ENCODE measurements at places on chromosomes 2 and 18.

GRCh38 chr2:26609839-26610277, 31.3 kb downstream of the CIB4 start:
- no peak for DNase-seq

- no peak for DNase-seq
Measured at GRCh38 chr2:113770929-113771328, 14.5 kb upstream of the SLC35F5 start.

GRCh38 chr2:17879137-17879912, 858 bp downstream of the KCNS3 start:
- no peak for DNase-seq

GRCh38 chr2:37708146-37708545, 36.7 kb upstream of the CDC42EP3 start:
- no peak for DNase-seq

DNA sequence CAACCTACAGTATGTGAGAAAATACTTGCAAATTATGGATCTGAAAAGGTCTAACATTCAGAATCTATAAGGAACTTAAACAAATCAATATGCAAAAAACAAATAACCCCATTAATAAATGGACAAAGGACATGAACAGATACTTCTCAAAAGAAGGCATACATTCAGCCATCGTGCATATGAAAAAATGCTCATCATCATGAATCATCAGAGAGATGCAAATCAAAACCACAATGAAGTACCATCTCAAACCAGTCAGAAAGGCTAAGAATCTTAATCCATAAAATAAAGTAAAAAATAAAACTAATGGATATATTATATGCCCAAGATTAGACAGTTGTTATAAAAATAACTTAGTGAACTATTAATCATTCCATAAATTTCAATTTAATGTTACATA, 154.0 kb downstream of the CALCRL start:
- DNase-seq: no peak

- no peak for DNase-seq
Measured at GRCh38 chr18:5961828-5962150, 66.5 kb upstream of the TMEM200C start.

DNA sequence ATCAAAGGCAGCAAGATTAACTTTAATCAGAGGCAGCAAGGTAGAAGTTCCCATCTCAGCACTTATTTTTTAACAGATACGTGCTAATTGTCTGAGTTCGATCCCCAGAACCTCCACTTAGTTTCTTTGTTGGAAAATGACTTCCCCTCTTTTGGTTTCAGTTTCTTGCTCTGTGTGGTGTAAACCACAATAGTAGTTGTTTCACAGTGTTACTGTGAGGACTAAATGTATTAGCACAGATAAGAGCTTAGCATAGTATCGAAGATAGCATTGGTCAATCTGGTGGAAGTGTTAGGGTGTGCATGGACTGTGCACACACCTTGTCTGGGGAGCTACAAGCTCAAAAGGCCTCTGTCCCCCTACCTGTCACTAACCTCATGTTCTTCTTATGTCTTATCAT, 988.3 kb upstream of the GYPC start:
- no peak for DNase-seq

GRCh38 chr2:18926631-18927524, 337.5 kb upstream of the NT5C1B start:
- DNase-seq: no peak

- DNase-seq: no peak
Measured at GRCh38 chr2:79723830-79724229, 211.0 kb downstream of the CTNNA2 start.

GRCh38 chr2:169221745-169222369, 140.5 kb downstream of the LRP2 start:
- DNase-seq: no peak

GRCh38 chr2:249538-250042, 14.2 kb downstream of the SH3YL1 start:
- no peak for DNase-seq

- no peak for DNase-seq
Measured at GRCh38 chr18:29087616-29088246, 910.8 kb upstream of the CDH2 start.

DNA sequence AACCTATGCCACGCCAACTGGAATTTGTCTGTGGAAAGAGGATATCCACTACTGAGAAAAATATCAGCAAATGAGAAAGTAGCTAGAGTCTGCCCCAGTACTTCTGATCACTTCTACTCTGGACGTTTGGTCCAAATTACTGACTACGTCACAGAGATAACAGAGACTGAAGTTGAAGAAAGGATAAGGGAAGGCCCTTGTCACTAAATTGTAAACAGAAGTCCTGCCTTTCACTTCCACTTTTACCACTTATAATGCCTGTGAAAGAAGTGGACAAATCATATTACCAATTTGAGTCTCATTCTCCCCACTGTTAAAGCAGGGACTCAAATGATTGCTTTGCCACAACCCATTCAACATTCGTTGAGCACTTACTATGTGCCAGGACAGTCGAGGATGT, 173.9 kb upstream of the ERBB4 start:
- DNase-seq: no peak

Data from stimulated activated CD8-positive, alpha-beta memory T cell treated with anti-CD3 and anti-CD28 coated beads, Interleukin-15, amount 100 ng/mL, for 4 hours (primary cell).